Activated CD4-positive, alpha-beta T cell treated with anti-CD3 and anti-CD28 coated beads, Interleukin-10, Interleukin-2, amounts not matched to agents 100 ng/mL and 50 ng/mL, durations not matched to agents 16 hours and 8 hours (primary cell): ENCODE measurements at places on chromosomes 6 and 20.

- DNase-seq, result no peak
These were observed 48.4 kb downstream of the EZR start for GRCh38 chr6:158770533-158771330.

DNA sequence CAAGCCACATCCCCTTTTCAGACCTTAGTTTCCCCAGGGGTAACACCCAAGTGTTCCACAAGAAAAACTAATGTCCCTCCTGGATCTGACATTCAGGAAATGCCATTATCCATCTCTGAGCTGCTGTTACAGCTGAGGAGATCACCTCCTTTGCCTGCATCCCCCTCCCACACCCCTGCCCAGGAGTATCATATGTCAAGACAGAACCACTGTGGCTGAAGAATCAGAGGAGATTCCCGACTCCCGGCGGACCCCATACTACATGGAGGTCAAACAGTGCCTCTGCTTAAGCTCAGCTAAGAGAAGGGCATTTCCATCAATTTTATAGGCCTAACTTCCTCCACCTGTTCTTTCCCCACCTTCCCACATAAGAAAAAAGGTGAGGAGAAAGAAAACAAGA is 36.8 kb upstream of the LRFN2 start:
- no peak for DNase-seq

DNA sequence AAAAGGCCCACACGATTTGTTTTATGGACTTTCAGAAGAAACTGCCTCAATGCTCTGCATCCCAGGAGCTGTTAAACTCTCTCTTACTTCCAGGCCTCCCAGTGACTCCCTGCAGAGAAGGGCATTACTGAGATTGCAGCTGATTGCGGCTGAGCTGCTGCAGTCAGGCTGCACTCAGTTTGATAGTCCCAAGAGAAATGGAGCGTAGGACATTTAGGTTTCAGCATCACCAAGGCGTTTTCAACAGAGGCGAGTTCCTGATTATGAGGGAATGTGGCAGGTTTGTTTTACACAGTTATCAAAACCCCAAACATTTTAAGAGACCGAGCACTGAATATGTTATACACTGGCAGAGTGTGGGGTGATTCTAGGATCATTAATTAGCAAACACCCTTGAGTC is 145.6 kb downstream of the TBX18 start:
- DNase-seq, result no peak

DNA sequence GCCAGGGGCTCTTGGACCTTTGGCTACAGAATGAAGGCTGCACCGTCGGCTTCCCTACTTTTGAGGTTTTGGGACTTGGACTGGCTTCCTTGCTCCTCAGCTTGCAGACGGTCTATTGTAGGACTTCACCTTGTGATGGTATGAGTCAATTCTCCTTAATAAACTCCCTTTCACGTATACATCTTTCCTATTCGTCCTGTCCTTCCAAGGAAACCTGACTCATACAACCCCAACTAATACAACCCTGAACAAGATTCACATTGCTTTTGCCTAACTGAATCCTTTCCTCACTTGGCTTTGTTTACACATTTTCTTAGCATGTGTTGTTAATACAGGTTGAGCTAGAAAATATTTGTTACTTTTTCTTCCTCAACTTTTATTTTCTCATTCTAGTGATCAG is 21.9 kb downstream of the TBXT start:
- DNase-seq, result no peak

- no peak for DNase-seq
These were observed 912 bp upstream of the DIDO1 start for GRCh38 chr20:62927128-62927705.

- peak; percentile 40 for DNase-seq
These were observed 362.6 kb downstream of the EPM2A start for GRCh38 chr6:145372671-145373151.

GRCh38 chr6:7087066-7087465 is 20.7 kb upstream of the RREB1 start:
- no peak for DNase-seq

- peak; percentile 87 for DNase-seq
These were observed 200.7 kb downstream of the BCAS1 start for GRCh38 chr20:53869466-53870258.

DNA sequence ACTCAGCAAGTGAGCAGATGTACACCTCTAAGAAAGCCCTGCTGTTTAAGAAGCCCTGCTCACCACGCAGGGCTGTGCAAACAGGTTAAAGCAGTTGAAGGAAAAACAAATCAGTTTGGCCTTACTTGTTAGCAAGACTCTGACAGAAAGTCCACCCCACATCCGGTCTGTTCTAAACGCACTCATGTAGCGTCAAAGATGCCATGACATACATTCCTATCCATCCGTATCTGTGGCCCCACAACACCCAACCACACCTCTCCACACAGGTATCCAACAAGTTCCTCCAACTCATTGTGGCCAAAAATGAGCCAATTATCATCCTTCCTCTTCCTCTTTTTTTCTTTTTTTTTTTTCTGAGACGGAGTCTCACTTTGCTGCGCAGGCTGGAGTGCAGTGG is 22.8 kb upstream of the RAB22A start:
- DNase-seq, result no peak

- DNase-seq, result no peak
These were observed 236.6 kb upstream of the RNF24 start for GRCh38 chr20:4252005-4252404.

DNA sequence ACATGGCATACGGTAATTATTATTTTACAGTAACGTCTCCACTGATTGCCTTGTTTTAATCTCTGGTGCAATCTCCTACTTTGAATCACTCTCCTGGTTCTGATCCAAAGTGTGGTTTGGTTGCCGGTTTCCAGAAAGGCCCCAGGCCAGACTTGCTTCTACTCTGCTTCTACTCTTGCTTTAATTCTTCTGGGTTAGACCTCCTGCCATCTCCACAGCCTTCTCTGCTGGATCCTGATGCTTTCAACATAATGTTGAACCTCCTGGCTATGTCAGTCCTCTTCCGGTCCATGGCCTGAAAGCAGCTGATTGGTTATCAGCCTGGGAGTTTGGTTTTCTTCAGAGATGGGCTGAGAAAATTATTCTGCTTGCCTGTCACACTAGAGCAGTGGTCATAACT is 266.5 kb upstream of the RIMS1 start:
- DNase-seq, result no peak
